GM23338 (cell line): ENCODE measurements at places on chromosomes 4 and X. TPM values are rescaled to one million over a fixed set of nuclear protein-coding genes. Genes with fewer than 3 reads are reported as not detected.

DNA sequence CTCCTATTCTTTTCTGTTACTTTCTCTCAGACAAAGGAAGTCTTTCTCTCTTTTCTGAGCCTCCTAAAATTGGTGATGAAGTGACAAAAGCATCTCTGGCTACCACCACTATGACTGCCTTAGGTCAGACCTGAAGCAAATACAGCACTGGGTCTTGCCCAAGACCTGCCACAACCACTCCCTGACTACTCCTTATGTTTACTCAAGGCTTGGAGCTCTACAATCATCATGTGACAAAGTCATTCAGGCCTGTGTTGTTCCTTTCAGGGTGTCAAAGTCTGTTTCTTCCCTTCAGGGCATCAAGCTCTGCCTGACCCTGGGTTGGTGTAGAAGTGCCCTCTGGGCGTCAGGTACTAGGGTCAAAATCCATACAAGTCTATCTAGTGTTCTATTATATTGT, 419.2 kb upstream of the CT83 start:
- DNase-seq = no peak

Gene BEND2
- total RNA-seq = not detected in 2 replicates

Gene CXCR3
- total RNA-seq = not detected in 2 replicates

DNA sequence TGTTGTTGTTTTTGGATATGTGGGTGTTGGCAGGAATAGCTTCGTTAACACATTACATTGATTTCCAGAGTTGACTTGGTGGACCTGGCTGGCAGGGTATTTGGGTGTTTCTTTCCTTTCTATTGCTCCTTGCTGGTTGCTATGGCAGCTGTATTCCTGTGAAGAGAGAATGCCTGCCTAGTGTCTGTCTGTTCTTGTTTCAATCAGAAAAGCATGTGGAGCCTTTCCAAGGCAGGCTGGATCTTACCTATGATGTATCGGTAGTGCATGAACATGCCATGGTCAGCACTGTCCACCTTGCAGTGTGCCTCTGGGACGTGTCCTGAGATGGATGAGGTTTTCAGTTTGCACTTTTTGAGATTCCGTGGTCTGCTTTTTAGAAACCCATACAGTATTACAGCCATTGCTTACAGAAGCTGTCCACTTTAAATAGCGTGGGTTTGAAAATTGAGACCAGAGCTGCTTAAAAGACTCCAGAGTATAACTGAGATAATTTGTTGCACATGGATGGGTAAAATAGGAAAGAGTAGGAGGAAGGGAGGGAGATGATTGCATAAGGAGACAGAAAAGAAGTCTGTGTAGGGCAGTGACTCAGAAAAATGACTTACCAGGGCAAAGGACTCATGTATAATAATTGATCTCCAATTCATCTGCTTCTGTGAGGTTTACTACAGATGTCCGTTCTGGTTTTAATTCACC, 20.0 kb upstream of the AADAT start:
- no peak for DNase-seq

Gene IL21
- not detected in 2 replicates for total RNA-seq

Gene ANOS1
- 65.7 and 68.5 TPM in 2 replicates for total RNA-seq

Gene CLIC2
- 0.56 and 0.85 TPM in 2 replicates for total RNA-seq

GRCh38 chr4:72564184-72564583, 4.8 kb downstream of the ADAMTS3 start:
- DNase-seq = no peak

DNA sequence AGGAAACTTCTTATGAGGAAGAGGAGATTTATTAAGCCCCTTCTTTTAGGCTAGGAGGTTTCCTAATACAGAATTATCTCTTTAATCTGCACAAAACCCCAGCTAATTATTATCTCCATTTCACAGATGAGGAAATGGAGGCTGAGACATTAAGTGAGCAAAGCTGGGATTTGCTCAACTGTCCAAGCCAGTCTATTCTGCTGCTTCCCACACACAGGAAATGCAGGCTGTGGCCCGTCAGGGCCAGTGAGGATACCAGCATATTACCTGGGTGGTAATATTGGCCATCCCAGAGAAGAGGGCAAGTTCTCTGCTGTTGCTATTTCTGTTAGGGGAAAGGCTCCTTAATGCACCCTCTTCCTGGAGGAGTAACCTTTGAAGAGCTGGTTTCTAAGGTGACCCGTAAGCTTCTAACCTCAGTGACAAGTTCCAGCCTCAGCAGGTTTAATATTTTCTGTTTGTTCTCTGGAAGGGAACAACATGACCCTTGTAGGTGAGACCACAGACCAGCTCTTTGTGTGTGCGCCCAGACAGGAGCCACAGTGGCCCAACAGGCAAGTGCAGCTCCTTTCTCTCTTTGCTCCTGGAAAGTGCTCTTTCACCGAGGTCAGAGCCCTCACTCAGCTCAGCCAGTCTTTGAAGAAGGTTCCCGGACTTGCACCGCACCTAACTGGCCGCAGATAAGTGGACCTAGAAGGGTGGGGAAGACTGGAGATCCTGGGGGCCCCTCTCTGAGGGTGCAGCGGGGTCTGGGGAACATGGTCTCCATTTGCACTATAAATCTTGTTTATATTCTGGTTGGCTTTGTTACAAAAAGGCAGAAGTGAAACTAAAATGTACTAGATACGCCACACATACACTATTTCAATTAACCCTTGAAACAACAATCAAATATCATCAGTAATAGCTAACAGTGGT, 35.5 kb downstream of the TBC1D9 start:
- DNase-seq = no peak
